ENCODE measurements at places on chromosomes 3 and 15.

GRCh38 chr3:159039286-159039685 is 237.4 kb downstream of the MFSD1 start:
- DNase-seq = no peak

- DNase-seq = no peak
Observed at GRCh38 chr15:36183201-36183600, 396.2 kb upstream of the CDIN1 start.

GRCh38 chr3:57538465-57538864 is 5.7 kb downstream of the DNAH12 start:
- no peak for DNase-seq

- DNase-seq = no peak
Observed at GRCh38 chr3:155194973-155195957, 98.2 kb downstream of the STRIT1 start.

- DNase-seq = no peak
Observed at GRCh38 chr3:128011140-128011539, 41.1 kb upstream of the SEC61A1 start.
